ENCODE measurements at places on chromosomes 7 and 10.

- no peak for DNase-seq
Observed at GRCh38 chr10:75424571-75424970, 6.9 kb upstream of the LRMDA start.

DNA sequence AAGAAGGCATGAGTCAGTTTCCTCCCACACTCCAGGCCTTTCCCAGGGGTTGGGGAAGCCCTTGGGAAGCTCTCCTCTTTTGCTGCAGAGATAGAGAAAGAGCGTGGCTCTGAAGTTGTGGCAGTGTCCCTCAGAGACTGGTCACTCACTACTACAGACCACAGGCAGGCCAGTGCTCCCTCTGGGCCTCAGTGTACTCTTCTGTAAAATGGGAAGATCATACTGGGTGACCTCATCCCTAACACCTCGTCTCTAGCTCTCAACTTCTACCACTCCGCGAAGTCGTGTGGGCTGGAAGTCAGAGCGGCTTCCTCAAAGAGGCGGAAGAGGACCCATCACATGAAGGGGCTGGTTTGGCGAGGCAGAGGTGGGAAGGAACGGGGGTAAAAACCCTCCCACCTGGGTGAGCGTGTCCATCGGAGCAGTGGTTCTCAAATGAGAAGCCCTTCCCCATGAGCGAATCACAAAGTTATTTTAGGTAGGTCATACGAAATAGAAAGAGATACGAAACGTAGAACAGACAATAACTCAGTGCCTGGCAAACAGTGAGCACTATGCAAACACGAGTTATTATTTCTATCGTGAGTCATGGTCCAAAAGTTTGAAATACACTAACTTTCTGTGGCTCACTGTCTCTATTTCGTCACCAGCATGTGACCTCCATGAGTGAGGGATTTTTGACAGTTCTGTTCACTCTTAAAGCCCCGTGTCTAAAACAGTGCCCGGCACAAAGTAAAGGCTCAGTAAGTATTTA is 32.7 kb downstream of the PRKAG2 start:
- no peak for DNase-seq

DNA sequence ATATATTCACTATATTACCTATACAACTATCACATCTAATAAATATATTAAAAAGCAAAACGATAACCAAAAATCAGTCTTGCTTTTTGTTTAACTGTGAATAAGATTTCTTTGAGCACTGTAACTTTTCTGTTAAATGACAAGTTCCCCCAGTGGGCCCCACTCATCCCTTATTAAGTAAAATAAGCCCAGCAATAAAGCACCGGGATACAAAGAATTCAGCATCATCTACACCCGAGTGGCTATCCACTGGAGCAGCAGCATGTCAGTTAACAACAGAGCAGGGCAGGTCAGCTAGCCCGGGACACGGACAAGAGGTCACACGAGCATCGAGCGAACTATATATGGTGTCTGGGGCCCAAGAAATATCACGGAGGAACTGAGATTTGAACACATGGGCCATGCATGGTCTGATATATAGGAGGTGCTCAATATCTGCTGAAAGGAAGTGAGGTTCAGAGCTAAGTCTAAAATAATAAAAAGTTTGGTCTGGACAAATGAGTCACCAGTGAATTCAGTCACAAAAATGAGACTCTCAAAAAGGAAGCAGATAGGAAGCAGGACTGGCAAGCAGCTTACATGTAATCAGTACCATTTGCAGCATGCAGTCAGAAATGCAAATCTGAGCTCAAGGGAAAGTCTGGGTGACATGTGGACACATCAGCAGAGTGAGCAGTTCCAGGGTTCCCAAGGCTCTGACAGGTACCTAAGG is 4.1 kb downstream of the ERCC6 start:
- DNase-seq: no peak

GRCh38 chr10:99461230-99461629 is 30.8 kb upstream of the GOT1 start:
- DNase-seq: no peak

DNA sequence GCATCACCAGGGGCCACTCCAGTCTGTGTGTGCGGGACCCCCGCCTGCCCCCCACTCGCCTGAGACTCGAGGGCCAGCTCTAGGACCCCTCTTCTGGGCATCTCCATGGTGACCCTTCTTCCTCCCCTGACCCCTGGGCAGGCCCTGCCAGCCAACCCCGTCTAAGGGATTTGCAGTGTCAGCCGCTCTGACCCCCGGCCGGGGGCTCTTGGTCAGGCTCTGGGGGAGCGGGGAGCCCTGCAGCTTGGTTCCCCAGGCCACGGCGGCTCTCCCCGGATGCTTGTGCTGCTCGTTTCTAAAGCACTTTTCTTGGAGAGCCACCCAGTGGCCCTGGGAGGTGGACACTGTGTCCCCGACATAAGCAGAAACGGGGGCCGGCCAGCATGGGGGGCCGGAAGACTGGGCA is 5.3 kb downstream of the TTYH3 start:
- no peak for DNase-seq

- DNase-seq: no peak
Observed at GRCh38 chr10:34682580-34682979, 132.5 kb downstream of the PARD3 start.

DNA sequence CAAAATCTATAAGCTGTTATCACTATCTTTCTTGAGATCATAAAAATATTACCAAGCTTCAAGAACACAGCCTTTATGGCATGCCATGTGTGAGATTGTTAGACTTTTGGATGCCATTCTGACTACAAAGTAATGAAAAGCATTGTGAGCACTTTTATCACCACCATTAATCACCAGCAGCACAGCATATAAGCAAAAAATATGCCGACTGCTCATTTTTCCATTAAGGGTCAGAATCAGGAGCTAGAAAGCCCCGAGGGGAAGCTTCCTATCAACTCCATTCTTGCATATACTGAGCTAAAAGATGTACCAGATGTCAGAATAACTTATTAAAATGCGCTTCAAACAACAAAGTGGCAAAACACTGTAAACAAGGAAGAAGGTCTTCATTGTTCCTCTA is 114.3 kb downstream of the LMBR1 start:
- no peak for DNase-seq

GRCh38 chr7:83672157-83672556 is 23.2 kb upstream of the SEMA3E start:
- DNase-seq: no peak

- DNase-seq: no peak
Observed at GRCh38 chr10:46050941-46051623, 5.0 kb upstream of the MSMB start.

All from NCI-H1417 treated with DMSO at 0.1 percent for 48 hours (cell line).